SJSA1 (cell line): ENCODE measurements at places on chromosomes 4 and X. TPM values are rescaled to one million over a fixed set of nuclear protein-coding genes. Genes with fewer than 3 reads are reported as not detected.

GRCh38 chrX:103919270-103919637, 43.2 kb upstream of the TMSB15B start:
- DNase-seq: no peak

ASB5 gene
- 1.4 TPM in 1 of 2 replicates, not detected in the other for total RNA-seq

ARX gene
- total RNA-seq: not detected in 2 replicates

GRCh38 chr4:112519689-112520597, 4.0 kb upstream of the NEUROG2 start:
- DNase-seq: no peak

BEND2 gene
- total RNA-seq: not detected in 2 replicates

GRCh38 chr4:18686338-18687037, 664.9 kb upstream of the LCORL start:
- no peak for DNase-seq

- no peak for DNase-seq
Observed at GRCh38 chrX:65990702-65991101, 49.2 kb downstream of the VSIG4 start.

MAGED1 gene
- 117 and 129 TPM in 2 replicates for total RNA-seq

KLF8 gene
- total RNA-seq: 0.16 and 0.50 TPM in 2 replicates

CNGA1 gene
- 0.91 TPM in 1 of 2 replicates, not detected in the other for total RNA-seq

GRCh38 chr4:40952217-40952616, 202.5 kb downstream of the NSUN7 start:
- no peak for DNase-seq

- no peak for DNase-seq
Observed at GRCh38 chr4:175509320-175509719, 302.7 kb downstream of the GPM6A start.

PLAC8 gene
- 123 and 141 TPM in 2 replicates for total RNA-seq

- DNase-seq: no peak
Observed at GRCh38 chr4:95867919-95868318, 28.0 kb downstream of the PDHA2 start.

DNA sequence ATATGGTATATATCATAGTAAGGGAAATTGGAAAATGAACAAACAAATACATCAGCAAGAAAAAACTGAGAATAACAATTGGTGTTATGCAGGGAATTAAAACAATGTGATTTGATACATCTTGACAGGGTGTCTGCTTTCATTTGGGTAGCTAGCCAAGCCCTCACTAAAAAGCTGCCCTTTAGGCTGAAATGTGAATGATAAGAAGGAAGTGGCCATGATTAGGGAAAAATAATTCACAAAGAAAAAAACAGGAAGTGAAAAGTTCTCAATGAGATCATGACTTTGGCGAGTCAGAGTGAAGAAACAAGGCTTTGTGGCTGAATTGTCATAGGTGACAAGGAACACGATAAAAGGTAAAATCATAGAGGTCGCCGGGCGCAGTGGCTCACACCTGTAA, 675.8 kb upstream of the SLIT2 start:
- no peak for DNase-seq

TBC1D9 gene
- total RNA-seq: 15.0 and 19.0 TPM in 2 replicates

TMSB15A gene
- total RNA-seq: 44.2 and 52.0 TPM in 2 replicates

DNA sequence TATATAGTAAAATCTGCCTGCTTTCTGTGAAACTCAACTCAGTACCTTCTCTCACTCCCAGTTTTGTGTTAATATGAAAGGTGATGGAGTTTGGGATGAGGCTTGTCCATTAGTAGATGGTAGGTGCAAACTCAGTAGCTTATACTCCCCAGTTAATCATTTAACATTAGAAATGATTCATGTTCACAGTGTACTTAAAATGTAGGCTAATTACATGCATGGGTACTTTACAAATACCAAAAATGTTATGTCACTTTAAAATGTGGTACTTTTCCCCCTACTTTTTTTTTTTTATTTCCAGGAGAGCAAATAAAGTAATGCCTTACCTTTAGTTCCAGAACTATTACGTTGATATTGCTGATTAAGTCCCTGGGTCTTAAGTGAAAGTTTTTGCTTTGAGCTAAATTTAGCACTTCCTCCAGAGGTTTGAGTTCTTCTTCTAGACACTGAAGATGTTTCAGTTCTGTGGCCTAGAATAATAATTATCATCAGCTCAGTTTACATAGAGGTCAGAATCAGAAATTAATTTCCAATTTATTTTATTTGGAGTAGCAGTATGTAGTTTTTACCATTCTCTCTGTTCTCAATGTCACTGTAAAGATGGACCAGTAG, 3.0 kb downstream of the IL2 start:
- no peak for DNase-seq

DNA sequence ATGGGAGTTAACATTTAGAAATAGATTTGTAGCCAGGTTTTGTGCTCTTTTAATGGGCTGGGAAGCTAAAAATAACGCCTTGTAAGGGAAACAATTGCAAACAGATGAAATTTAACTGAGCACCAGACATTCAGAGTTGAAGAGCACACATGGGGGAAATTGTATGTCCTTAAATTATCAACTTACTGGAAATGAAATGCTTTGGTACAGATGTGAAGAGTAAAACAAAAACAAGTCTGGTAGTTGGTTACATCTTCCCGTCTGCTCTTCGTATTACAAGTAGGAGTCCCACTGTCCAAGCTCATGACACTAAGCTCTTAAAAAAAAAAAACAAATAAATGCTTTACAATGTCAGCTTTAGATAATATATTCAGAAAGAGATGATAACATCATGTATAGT, 59.5 kb upstream of the RPA4 start:
- no peak for DNase-seq

PTPN13 gene
- total RNA-seq: 13.3 and 16.0 TPM in 2 replicates

ZNF711 gene
- 9.3 and 11.4 TPM in 2 replicates for total RNA-seq

- DNase-seq: no peak
Observed at GRCh38 chrX:150575419-150575814, 7.0 kb downstream of the MTM1 start.

SHROOM3 gene
- 18.7 and 22.5 TPM in 2 replicates for total RNA-seq

DNA sequence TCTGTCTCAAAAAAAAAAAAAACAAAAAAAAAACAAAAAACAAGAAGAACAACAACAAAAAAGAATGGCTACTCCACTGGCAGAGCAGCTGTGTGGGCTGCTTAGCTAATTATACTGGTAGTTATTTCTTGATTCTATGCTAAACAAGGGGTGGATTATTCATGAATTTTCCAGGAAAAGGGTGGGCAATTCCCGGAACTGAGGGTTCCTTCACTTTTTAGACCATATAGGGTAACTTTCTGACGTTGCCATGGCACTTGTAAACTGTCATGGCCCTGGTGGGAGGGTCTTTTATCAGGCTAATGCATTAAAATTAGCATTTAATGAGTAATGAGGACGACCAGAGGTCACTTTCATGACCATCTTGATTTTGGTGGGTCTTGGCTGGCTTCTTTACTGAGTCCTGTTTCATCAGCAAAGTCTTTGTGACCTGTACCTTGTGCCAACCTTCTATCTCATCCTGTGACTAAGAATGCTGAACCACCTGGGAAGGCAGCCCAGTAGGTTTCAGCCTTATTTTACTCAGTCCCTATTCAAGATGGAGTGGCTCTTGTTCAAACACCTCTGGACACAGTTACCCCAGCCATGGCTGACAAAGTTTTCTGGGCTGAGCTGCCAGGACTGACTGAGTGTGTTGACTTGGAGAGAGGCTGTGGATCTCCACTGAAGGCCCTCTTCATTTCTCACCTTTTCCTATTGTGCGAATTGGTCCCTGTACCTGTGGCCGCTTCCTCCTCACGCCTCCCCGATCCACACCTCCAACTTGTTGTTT, 1.3 kb upstream of the OCIAD2 start:
- no peak for DNase-seq

FOXP3 gene
- not detected in 2 replicates for total RNA-seq
